ENCODE measurements at places on chromosomes 5 and 9.
A peak's percentile ranks its signal among the peaks of the same experiment; 100 is the strongest.

GRCh38 chr9:22036866-22037626 lies 27.9 kb upstream of the CDKN2B start:
- no peak for DNase-seq

GRCh38 chr5:68455216-68455615 lies 239.7 kb downstream of the PIK3R1 start:
- no peak for DNase-seq

GRCh38 chr5:162301356-162301755 lies 233.8 kb downstream of the GABRG2 start:
- no peak for DNase-seq

- no peak for DNase-seq
Observed at GRCh38 chr5:96330530-96331140, 102.4 kb downstream of the PCSK1 start.

- no peak for DNase-seq
Observed at GRCh38 chr5:81014348-81014747, 54.2 kb downstream of the RASGRF2 start.

DNA sequence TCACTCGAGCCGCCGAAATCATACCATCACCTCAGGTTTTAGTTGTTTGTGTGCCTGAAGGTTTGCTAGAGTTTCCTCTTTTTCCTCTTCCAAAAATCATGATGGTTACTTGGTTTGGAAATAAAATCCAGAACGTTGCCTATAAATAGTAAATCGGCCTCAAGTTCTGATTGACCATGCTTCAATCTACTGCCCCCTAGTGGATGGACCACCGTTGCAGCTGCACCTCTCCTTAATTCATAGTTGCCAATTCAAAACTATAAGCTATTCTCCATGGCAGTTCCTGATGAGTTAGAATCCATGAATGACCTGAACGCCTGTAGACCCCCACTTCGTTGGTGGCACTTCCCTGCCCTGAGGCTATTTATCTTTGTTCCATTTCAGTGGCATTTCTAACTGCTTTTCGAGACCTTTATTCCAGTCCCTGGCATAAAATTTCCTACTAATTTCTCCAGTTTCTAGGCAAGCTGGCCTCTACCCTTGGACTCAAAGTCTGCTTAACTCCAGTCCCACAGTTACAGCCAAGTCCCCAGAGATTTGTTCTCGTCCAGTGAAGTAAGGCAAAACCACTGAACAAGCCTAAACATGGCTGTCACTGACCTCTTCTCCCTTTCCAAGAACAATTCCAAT lies 422.6 kb downstream of the EFNA5 start:
- DNase-seq = peak; percentile 66

All from NCI-H69 (cell line).